ENCODE measurements at places on chromosomes 5 and 9. TPM values are rescaled to one million over a fixed set of nuclear protein-coding genes. Genes with fewer than 3 reads are reported as not detected.

- no peak for DNase-seq
Measured at GRCh38 chr9:36218411-36218901, 27.7 kb downstream of the CLTA start.

SLC9A3 gene
- 1.3 TPM for total RNA-seq

DNA sequence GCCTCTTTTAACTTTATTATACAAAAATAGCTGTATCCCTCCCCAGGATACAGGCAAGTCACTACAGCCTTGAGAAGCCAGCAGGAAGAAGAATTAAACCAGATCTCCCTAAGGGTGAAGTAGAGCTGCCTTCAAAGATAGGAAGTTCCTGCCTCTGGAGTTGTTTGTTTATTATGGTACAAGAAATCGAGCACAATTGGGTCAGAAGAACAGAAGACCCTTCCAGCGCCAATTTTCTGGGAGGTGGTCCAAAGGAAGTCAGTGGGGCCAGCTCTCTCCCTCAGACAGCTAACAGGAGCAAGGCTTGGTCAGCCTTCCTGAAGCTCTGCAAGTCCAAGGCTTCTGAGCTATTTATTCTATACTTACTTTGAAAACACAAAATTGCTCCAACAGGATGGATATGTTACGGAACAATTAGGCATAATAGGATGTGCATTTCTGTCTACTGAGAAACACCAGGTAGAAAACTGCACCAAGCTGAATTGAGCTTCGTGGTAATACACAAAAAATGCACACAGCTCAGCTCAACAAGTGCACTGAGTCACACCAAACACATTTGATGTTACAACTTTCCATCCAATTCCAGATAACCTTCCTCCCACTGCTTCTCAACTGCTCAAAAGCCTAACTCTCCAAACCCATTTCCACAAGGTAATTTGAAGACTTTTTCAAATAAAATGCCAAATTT lies 16.0 kb downstream of the SERINC5 start:
- no peak for DNase-seq

CNTFR gene
- 3.3 TPM for total RNA-seq

GRCh38 chr5:147972076-147972840 lies 65.9 kb upstream of the C5orf46 start:
- no peak for DNase-seq

- no peak for DNase-seq
Measured at GRCh38 chr9:3478549-3478953, 47.2 kb downstream of the RFX3 start.

GRCh38 chr9:108924466-108924865 lies 9.5 kb downstream of the ELP1 start:
- no peak for DNase-seq

GRCh38 chr9:117245175-117245829 lies 169.6 kb downstream of the ASTN2 start:
- DNase-seq: no peak

GRCh38 chr5:124232515-124232914 lies 513.9 kb downstream of the ZNF608 start:
- DNase-seq: no peak

ZNF658 gene
- total RNA-seq: 8.9 TPM

DNA sequence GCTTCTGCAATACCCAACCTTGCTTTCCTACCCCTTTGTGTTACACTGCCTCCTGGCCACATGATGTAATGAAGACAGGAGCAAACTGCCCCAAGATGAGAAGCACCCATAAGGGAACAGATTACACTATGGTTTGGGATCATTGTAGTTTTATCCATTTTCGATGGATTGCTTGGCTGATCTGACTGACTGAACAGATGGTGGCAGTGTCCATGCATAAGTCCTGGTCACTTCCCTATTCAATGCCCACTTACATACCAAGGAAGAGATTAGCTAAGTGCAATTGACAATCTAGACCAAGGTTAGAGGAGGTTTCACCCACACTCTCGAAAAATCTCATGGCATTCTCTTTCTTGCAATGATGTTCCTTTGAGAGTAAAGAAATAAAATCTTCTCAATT lies 319.9 kb downstream of the RAB3C start:
- DNase-seq: no peak

DNA sequence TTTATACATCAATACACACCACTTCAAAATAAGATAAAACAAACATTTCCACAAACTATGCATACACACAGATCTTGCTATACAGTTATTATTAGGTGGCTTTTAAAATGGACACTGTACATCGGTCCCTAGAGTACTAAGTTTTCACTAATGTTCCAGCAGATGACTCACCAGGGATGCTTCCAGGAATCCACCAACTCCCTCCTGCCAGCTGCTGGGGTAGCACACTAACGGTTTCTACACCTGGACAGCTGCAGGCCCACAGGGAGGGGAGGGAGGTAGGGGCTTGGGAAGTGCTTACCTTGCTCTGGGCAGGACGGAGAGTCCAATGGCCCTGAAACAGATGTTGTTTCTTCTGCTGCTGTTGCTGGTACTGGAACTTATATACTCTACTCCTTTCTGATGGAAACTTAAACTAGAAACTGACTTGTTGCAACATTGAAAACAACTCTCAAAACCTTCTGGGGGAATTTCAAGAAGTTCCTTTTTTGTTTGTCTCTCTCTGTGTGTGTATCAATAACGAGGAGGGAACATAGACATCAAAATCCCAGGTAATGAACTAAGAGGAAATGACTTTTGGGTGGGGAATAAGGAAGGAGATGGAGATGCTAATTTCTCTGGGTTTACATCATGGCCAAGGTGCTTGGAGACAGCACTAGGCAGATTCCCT lies at the start of gene IL12B:
Gene IL12B (minus strand): TSS at position 357 of the 670 bp plus-strand sequence. CDS start 3,705 bp downstream, outside the sequence.
- no peak for DNase-seq

GNA14 gene
- 1.7 TPM for total RNA-seq

DNA sequence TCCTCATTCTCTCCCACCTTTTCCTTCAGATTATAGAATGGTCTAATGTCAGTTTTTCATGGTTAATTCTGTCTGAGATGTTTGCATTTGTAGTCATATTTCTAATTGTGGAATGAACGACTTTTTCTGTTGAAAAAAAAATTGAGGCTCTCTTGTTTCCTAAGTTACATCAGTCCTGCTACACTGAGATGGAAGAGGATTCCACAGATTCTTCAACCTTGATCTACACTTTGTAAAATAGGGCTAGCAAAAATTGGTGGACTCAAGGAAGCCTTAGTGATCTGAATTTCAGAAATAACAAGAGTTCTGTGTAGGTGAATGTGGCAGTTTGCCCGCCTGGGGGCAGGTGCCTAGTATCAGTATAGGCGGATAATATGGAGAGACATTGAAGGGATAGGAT lies 51.9 kb downstream of the ERBIN start:
- no peak for DNase-seq

- DNase-seq: no peak
Measured at GRCh38 chr9:18361646-18362045, 112.3 kb upstream of the ADAMTSL1 start.

- DNase-seq: no peak
Measured at GRCh38 chr5:157747766-157748700, 4.5 kb downstream of the LSM11 start.

POU5F2 gene
- 0.30 TPM for total RNA-seq

DRD1 gene
- not detected for total RNA-seq

- no peak for DNase-seq
Measured at GRCh38 chr9:99056886-99057664, 47.8 kb upstream of the TGFBR1 start.

DNA sequence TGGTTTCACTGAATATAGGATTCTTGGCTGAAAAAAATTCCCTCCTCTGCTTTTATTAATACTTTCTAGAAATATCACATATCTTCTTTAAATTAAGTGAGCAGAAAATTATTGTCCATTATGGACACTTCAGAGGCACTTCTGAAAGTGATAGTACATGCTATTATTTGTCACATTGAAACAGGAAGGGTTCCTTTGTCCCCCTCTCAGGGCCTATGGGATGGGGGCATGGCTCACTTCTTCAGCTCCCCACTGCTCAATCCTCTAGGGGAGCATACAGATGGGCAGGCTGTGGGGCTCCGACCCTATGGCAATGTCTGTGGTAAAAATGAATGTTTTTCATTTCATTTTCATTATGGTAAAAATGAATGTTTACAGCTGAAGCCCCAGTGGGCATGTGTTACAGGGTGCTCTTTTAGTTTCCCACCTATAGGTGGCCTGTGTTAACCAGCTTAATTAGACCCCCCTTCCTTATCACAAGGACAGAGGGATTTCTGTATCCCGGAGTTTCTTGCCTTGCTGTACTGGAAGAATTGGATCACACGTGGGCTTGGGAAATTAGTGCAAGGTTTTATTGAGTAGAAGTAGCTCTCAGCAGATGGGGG lies 1225.2 kb downstream of the PTPRD start:
- no peak for DNase-seq

GRCh38 chr9:107691664-107692063 lies 202.1 kb upstream of the KLF4 start:
- DNase-seq: no peak

RASA1 gene
- 20.6 TPM for total RNA-seq

DMRTA1 gene
- 0.77 TPM for total RNA-seq

- no peak for DNase-seq
Measured at GRCh38 chr9:121783521-121784507, 132.4 kb downstream of the DAB2IP start.

DNA sequence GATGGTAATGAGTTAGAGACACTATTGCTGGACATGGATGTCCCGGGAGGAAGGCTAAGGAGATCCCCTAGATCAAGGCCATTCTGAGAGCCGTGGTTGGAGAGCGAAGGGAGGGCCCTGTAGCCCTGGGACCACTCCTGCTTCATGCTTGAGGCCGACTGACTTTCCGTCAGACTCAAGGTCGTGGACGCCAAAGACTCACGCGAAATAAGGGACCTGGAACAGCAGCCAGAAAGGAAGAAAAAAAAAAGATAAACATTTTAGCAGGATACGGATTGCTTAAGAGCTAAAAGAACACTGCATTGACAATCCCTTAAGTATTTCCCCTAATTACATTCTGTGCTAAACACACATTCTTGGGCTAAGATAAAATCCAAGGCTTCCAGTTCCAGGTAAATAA lies 181.2 kb downstream of the GLIS3 start:
- peak; percentile 42 for DNase-seq

GRCh38 chr9:96158909-96159575 lies 142.9 kb downstream of the HSD17B3 start:
- DNase-seq: no peak

DNA sequence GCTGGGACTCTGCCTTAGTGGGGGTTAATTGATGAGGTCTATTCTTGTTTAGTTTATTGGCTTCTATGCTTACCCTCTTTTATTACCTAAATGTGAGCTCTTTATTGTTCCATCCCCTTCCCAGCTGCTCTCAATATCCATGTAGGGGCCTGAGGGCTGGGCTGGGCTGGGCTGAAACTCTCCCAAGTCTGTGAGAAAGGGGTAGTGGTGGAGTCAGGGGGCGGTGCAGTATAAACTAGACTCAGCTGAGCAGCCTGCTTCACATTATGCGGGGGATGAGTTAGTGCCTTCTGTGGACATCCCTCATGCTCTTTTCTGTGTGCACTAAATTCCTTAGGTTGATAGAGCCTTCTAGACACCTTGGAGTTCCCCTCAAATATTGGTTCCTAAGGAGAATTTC lies 451.8 kb upstream of the PTGER4 start:
- DNase-seq: no peak

DNA sequence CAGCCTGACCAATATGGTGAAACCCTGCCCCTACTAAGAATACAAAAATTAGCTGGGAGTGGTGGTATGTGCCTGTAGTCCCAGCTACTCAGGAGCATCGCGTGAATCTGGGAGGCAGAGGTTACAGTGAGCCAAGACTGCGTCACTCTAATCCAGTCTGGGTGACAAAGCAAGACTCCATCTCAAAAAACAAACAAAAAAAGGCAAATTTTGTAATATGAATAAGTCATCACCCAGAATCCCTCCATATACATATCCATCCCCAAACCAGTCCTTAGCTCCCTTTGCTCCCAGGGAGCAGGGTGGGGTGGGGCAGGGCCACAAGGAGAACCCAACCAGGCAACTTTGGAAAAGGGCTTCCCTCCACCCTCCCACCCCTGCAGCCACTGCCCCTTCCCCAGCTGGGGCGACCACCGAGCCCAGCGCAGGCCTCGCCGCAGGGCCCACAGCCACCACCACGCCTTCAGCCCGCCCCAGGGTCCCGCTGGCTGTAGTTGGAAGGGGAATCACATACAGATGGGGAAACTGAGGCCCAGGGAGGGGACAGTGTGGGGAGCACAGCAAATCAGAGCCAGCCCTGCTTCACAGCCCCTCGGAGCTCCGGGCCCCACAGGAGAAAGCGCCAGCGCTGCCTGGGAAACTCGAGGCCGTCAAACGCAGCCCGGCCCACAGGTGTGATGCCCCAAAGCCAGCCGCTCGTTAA lies 7.8 kb downstream of the NOTCH1 start:
- DNase-seq: no peak

WWC1 gene
- total RNA-seq: 4.3 TPM

LRRC19 gene
- total RNA-seq: not detected

PCDHA12 gene
- total RNA-seq: not detected

WHRN gene
- total RNA-seq: 0.57 TPM

DNA sequence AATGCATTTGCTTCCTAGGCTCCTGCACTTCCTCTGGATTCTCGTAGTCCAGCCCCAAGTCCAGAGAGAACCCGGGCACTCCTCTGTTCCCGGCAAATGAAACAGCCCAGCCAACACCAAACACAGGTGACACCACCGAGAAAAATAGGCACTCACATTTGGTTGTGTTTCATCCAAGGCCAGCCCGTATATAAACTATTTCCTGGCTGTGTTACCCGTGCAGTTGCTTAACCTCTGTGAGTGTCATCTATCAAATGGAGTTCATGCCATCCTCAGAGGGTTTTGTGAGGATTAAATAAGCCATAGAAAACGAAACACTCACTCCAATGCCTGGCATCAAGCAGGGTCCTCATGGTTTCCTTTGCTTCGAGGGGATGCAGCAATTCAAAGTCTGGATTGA lies 115.2 kb downstream of the BOD1 start:
- DNase-seq: no peak

- peak; percentile 61 for DNase-seq
Measured at GRCh38 chr5:4511996-4512656, 628.0 kb upstream of the ADAMTS16 start.

TEX10 gene
- 8.3 TPM for total RNA-seq

GRCh38 chr5:107469064-107469463 lies 201.7 kb downstream of the EFNA5 start:
- no peak for DNase-seq

GFRA3 gene
- 0.72 TPM for total RNA-seq

RFESD gene
- total RNA-seq: 6.0 TPM

F2R gene
- 7.2 TPM for total RNA-seq

IL7R gene
- total RNA-seq: 1.5 TPM

All from left ventricle myocardium superior (tissue), 1 donor.